ENCODE measurements at places on chromosomes 3 and 15.

- DNase-seq, result no peak
These were observed 68.4 kb downstream of the LINGO1 start for GRCh38 chr15:77564341-77564740.

DNA sequence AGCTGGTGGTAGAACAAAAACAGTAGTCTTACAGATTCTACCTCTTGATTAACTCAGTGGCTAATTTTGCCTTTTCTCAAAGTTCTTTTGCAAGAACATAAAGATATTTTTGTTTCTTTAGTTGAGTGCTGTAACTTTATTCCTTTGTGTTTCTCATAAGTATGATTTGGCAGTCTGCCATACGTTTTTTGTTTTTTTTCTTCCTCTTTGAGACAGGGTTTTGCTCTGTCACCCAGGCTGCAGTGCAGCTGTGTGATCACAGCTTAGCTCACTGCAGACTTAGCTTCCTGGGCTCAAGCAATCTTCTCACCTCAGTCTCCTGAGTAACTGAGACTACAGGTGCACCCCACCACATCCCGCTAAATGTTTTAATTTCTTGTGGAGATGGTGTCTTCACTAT lies 22.4 kb downstream of the B3GNT5 start:
- no peak for DNase-seq

DNA sequence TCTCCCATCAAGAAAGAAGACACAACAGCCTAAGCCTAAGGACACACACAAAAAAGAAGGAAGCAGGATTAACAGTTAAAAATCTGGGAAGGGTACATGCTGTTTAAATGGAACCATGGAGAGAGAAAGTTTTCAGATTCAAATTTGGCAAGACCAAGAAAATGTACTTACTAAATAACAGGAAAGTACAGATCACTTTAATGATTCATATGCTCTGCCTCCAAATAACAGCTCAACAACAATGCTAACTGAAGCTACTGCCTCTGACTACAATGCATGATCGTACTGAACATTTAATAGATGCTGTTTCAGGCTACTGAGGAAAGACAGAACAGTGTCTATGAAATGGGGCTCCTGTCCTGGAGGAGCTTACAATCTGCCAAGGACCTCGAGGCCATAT lies 8.4 kb upstream of the NMB start:
- DNase-seq, result no peak

DNA sequence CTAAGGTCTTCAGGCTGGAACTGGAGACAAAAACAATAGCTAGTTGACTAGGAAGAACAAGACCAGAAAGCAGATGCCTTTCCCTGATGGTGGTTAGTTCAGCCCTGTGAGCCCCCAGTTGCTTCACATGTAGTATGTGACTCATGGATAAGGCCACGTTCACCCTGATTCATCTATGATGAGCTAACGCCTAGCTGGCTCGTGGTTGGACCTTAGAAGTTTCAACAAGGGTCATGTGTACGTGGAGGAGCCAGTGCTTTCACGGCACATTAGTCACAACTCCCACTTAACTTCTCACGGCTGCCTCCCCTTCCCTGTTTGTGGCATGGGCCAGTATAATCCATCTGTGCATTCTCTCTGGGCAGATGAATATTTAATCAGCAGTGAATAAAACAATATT lies 20.6 kb downstream of the COL8A1 start:
- no peak for DNase-seq

DNA sequence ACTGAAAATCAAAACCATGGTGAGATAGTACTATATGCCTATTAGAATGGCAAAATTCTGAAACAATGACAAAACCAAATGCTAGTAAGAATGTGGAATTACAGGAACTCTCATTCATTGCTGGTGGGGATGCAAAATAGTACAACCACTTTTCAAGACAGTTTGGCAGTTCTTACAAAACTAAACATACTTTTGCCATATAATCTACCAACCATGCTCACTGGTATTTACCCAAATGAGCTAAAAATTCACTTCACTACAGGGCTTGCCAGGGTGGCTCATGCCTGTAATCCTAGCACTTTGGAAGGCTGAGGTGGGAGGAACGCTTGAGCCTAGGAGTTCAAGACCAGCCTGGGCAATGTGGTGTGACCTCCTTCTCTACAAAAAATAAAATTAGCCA lies 40.0 kb downstream of the MYO9A start:
- DNase-seq, result no peak

- DNase-seq, result no peak
These were observed 73.9 kb downstream of the ARNT2 start for GRCh38 chr15:80478075-80478474.

DNA sequence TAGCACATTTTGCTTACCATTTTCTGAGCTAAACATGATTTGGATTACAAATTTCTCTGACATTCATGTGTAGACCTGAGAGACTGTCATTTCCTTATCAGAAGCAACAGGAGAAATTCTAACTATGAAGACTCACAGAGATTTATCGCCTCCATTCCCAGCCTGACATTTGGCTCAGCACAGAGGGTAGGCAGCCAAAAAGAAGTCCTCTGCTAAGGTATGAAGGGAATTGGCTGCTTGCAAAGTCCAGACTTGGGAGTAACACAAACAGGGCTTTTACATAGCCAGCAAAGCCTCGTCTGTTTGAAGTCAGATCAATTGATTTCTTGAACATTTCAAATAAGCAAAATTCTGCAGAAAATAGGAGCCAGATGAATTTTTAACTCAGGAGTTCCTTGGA lies 57.0 kb upstream of the CMSS1 start:
- no peak for DNase-seq

- DNase-seq, result peak; percentile 86
These were observed at the start of the genes MRPL46 and MRPS11 for GRCh38 chr15:88467073-88467934. MRPL46 (minus strand) TSS chr15:88467388; CDS start chr15:88467377, 11 bp downstream. MRPS11 (plus strand) TSS chr15:88467708; CDS start chr15:88467718, 10 bp downstream.

DNA sequence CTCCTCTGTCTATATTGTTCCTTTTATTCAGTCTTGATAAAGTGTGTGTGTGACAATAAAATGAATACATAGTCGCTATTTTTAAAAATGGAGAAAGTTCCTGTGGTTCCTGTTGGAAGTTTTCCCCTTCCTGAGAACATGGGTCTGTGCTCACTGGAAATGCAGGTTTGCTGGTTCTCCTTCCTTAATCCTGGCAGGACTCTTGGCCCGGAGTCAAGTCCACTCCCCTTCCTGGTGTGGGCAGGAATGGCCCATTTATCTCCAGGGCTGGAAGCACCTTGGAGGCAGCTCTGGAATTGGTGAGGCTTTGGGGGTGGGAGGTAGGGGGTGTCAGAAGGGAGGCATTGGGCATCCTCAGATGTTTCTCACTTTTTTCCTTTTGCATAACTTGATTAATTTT lies 30.1 kb downstream of the FOXL2 start:
- DNase-seq, result no peak

DNA sequence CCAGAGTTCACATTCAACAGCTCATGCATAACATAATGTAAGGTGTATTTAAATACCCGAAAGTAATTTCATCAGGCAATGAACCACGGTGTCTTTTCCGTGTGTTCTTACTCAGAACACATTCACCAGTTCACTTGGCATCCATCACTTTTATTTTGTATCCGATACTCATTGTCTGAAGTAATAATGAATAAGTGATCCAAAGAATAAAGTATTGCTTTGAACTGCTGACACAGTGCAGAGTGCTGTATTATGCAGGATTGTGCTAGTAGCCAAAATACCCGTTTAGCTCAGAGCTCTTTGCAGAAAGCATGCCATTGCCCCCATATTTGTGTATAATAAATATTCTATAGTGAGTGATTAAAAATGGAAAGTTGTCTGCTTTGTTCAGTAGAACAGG lies 460.9 kb upstream of the KCNMB2 start:
- no peak for DNase-seq

DNA sequence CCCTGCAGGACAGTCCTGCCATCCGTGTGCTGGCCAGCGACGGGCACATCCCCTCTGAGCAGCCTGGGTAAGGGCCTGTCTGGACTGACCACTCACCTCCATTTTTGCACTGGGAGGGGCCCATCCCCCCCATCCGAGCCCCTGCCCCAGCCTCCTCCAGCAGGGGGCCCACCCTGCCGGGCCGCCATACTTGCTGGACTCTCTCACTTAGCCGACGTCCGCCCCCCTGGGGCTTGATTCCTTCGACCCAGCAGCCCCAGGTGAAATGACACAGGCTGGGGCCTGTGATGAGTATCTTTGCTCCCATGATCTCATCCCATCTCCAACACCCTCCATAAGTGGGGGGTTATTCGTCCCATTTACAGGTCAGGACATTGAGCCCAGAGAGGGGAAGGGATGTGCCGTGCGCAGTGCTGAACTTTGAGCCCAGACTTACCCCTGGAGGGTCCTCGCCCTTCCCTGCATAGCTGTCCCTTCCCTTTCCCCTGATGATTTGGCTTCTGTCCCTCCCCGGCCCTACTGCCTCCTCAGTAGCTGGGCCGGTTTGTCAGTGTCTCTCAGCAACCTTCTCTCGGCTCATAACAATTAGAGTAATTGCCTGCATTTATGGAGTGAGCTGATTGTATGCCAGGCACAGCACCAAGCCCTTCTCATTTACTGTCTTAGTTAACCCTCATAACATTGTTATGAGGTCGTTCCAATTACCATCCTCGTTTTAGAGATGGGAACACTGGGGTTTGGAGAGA lies 4.2 kb downstream of the LMAN1L start:
- no peak for DNase-seq

DNA sequence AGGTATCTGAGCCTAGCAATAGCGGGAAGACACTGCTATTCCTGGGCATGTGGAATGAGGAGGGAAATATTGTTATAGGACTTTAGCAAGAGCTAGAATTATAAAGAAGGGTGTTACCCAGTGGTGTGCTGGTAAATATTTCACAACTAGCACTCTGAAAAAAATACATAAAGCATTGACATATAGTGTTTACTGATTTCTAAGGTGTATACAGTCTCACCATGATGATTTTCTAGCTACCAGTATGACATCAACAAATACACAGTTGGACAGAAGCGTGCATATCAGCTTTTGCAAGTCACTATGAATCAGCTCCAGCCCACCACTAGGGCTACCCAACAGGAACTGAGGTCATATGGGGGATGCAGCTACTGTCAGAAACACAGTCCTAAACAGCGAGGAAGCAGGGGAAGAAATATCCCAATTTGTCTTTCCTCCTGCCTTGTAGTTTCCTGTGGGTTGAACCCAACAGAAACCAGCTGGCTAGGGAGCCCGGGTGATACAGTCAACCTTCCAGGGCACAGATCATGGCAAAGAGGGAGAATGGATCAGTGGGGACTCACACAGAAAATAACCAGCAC lies 39.6 kb downstream of the HGD start:
- DNase-seq, result no peak

GRCh38 chr3:51712038-51712420 lies 5.2 kb downstream of the GRM2 start:
- no peak for DNase-seq

- no peak for DNase-seq
These were observed 87.1 kb upstream of the SLITRK3 start for GRCh38 chr3:165283328-165283727.

DNA sequence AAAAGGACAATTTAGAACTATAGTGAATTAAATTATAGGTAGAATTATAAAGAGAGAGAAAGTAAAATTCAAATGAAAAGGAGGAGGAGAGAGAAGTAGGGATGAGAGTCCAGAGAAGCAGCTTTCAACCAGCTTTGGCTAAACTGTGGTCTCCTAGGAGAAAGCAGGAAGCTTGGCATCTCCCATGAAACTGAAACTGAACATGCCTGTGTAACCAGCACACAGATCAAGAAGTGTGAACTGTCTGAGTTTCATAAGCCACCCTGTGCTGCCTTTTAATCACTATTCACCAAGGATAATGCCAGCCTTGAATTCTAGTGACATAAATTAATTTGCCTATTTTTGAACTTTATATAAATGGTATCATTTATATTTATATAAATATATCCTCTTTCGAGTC lies 128.5 kb downstream of the MYRIP start:
- no peak for DNase-seq

- DNase-seq, result no peak
These were observed 162.4 kb upstream of the CFAP20DC start for GRCh38 chr3:59212128-59212779.

GRCh38 chr3:50388720-50389413 lies 29.5 kb upstream of the TMEM115 start:
- DNase-seq, result no peak

- no peak for DNase-seq
These were observed 377.0 kb downstream of the FOXP1 start for GRCh38 chr3:71206305-71207165.

GRCh38 chr3:58874795-58875194 lies 175.0 kb downstream of the CFAP20DC start:
- DNase-seq, result no peak

DNA sequence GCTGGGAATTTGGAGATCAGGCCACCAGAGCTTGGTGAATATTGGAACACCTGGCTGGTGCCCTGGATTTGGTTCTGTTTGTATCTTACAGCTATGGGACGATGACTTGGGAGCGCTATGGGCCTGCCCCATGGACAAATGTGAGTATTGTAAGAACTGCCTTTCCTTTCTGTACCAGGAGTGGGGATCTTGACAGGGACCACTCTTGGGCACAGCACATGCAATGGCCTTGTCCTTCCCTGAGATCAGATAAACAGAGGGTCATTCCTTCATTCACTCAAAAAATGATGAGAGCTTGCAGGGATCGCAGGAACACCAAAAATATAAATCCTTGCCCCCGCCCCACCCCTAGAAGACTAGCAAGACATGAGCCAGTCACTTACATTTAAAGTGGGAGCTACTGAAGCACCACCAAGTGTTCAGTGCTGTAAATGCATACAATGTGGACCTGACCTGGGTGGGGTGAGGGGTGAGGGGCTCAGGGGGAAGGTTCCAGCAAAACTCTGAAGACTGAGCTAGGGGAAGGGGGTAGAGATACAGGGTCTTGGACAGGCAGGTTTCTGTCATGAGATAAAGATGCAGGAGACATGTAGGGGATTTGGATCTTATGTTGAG lies 2.7 kb upstream of the CRELD1 start:
- no peak for DNase-seq

- no peak for DNase-seq
These were observed 55.4 kb upstream of the LRRFIP2 start for GRCh38 chr3:37229740-37230139.

- no peak for DNase-seq
These were observed 40.3 kb downstream of the WNT5A start for GRCh38 chr3:55446850-55447249.

DNA sequence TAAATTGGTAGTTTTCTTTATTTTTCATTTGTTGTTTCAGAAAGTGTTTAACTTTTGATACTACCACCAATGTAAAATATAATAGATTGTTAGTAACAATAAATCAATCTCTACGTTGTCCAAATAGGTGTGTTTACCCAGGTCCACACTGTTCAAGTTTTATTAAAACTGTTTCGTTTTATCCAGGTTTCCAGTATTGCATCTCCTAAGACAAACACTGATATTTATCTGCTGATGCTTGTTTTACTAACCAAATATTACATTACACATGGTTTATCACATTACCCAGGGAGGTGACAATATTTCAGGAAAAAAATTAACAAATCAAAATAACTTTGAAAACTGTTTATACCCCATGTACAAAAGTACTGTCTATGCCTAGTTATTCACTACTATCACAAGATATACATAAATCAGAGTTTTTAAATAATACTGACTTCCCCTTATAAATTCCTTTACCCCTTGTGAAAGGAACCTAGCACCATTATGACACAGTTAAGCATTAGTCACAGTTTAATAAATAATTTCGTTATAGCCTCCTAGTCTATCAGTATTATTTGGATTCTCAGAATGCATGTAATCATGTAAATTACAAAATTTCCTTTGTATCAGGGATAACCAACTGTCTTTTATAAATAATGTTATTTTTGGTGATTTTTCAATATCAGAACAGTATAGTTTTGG lies 205.3 kb downstream of the ZBTB20 start:
- no peak for DNase-seq
